NCI-H345 (cell line): ENCODE measurements at places on chromosomes 3 and 15.

GRCh38 chr3:115252679-115253078 lies 105.6 kb upstream of the ZBTB20 start:
- DNase-seq, result no peak

DNA sequence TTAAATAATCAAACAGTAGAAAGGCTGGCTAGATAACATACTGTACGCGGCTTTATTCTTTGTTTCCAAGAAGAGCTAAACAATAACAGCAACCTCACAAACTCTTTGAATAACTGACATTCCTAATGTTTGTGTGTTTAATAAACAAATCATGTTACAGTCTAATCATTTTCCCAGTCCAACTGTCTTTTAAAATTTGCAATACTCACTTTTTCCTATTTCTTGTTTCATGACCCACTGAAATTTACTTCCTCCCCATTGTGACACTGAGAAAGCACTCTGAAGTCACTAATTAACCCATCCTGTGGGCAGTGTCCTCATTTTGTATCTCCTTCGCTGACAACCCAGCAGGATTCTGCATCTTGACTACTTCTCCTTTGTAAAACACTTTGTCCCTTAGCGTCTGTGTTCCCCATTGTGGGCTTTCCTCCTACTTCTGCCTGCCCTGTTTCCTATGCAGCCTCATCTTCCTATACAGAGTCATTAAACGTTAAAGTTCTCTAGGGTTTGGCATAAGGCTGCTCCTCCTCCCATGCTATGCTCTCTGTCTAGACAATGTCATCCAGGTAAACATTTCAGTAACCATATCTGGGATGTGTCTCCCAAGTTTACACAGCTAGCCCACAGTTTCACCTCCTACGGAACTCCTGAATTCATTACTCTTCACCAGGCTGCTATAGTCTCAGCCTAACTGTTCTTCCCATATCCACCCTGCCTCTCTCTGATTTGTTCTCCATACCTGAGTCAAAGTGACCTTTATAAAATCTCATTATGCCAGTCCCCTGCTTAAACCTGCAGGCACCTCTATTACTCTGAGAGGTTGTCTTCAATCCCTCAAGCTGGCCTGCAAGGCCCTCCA lies 148.9 kb downstream of the GREM1 start:
- DNase-seq, result no peak

DNA sequence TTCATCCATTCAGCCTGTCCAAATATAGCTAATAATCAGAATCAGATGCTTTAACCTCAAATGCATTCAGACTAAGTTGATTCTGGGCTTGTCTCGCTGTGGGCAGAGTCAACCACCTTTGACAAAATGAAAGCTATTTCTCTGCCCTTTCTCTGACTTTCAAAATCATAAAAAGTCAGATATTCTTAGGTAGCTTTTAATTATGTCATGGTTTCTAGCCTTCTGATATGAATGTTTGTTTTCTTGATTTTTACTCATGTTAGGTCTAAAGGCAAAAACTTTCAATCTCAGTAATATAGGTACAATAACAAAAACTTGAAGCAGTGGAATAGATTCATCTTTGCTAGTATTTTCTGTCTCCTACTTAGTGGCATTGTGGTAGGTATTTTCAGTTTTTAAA lies 25.3 kb upstream of the C15orf61 start:
- no peak for DNase-seq

DNA sequence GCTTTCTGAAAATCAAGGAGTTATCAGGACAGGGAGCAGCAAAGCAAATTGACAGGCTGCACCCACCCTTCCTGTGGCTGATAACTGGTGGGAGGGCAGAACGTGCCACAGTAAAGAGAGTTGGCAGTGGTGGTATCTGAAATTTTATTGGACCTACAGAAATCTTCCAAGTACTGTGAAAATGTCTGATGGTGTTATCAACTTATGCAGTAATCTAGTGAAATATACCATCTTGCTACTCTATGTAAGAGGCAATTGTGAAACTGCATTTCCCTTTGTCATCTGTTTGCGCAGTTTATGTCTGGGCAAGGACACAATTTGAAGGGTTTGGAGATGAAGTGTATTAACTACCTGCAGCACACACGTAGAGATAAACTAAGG lies 1.5 kb downstream of the PLCL2 start:
- no peak for DNase-seq

DNA sequence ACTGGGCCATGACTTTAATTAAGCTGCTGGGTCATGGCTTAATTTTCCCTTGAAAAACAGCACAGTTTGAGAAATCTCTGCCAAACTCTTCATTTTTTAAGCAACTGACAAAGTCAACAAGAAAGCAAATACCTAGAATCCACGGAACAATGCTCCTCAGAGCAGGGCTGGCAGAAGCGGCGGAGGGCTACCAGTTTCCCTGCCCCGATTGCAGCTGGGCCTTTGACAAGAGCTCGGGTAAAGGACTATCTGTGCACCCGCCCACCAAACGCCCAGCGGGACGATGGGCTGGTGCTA lies 1.2 kb downstream of the GOLIM4 start:
- DNase-seq, result no peak
